ENCODE measurements at places on chromosomes 5 and 9.

GRCh38 chr9:7570107-7570720 is 229.4 kb downstream of the DMAC1 start:
- peak; percentile 78 for DNase-seq

GRCh38 chr5:54884195-54884536 is 101.2 kb downstream of the ESM1 start:
- no peak for DNase-seq

GRCh38 chr5:84578226-84578625 is 193.5 kb upstream of the EDIL3 start:
- no peak for DNase-seq

GRCh38 chr9:123368536-123369153 is 12.6 kb downstream of the CRB2 start:
- DNase-seq, result no peak

- no peak for DNase-seq
Observed at GRCh38 chr9:84141741-84142370, 161.3 kb downstream of the RMI1 start.

DNA sequence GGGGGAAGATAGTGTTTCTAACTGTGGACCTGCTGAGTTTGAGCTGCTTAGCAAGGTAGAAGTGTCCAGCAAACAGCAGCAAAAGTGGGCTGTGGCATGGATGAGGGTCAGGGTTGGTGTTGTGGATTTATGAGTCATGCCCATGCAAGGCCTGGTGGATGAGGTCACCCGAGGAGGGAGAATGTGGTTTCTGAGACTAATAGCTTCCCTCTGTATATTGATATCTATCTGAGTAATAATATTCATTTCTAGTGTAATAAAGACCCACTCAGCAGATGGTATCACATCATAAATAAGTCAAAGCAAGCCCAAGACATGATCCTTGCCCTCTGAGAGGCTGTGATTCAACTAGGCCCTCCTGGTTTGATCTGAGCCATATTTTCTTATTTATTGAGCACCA is 597.8 kb upstream of the CLINT1 start:
- no peak for DNase-seq

DNA sequence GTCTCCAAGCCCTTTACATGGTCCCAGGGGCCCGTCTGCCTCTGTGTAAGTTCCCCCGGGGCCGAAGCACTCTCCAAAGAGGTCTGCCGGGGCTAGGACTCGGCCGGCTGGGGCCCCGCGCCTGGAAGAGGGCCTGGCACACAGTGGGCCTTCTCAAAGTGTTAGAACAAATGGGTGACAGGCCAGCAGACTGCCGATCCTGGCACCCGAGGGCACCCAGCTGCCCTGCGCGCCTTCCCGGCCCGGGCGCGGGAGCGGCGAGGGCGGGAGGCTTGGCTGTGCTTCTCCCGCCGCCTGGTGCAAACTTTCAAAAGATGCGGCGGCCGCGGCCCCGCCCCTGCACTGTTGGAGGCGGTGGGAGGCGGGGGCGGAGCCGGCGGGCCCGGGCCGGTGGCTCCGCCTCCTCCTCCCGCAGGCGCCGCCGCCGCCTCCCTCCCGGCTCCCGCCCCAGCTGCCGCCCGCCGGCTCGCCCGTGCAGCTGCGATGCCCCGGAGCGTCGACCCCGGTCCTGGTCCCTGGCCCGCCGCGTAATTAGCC is at the start of gene NEURL1B:
TSS of gene NEURL1B (plus strand) at position 442 of the 537 bp plus-strand sequence. CDS start 144 bp downstream, outside the sequence.
- DNase-seq, result peak; percentile 12

DNA sequence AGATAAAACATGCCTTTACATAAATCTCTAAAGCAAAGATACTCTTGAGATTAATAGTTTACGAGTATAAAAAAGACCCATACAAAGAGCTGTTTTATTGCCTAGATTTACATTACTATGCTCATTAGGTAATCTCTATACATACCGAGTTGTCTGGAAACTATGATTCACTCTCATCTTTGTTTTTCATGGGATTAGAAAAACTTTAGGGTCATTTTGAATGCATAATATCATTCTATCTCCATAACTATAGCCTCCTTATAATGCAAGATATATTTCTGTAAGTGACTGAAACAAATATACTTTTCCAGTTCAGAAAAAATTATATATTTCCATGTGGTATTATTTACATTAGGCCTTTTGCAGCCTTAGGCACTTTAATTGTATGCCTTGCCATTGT is 1088.7 kb upstream of the ARRDC3 start:
- DNase-seq, result no peak

DNA sequence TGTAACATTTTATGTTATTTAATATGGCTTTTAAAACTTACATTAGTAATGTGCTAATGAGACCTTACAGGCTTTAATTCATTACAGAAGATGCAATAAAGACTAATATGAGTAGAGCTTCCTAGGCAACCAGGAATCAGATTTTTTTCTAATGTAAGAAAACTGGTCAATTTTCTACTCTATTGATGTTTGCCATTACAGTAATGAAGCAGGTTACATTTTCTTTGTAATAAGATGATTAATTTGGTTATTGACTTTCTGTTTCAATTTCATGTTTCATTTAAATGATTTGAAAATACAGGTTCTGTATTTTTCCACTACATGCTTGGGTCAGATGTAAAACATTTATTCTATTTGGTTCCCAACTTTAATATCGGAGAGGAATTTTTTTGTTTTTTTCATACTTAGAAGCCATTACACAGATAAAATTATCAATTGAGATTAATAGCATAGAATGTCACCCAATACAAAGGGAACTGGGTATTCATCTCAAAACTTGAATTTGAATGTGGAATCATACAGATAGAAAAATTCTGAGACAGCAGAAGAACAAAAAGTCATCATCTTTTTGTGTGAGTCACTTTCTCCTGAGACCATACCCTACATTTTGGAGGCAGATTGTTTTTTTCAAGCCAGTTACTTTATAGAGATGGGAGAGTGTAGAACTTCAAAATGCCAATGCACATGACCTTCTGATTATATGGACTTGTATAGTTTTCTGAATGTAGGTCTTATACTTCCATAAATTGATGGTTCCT is 133.6 kb upstream of the HMHB1 start:
- DNase-seq, result no peak

- no peak for DNase-seq
Observed at GRCh38 chr5:17050236-17050635, 114.1 kb upstream of the MYO10 start.

- no peak for DNase-seq
Observed at GRCh38 chr9:134959126-134959970, 41.6 kb upstream of the FCN1 start.

- no peak for DNase-seq
Observed at GRCh38 chr9:34383904-34384303, 7.2 kb upstream of the MYORG start.

GRCh38 chr9:122356627-122357026 is 14.2 kb upstream of the PTGS1 start:
- DNase-seq, result no peak

DNA sequence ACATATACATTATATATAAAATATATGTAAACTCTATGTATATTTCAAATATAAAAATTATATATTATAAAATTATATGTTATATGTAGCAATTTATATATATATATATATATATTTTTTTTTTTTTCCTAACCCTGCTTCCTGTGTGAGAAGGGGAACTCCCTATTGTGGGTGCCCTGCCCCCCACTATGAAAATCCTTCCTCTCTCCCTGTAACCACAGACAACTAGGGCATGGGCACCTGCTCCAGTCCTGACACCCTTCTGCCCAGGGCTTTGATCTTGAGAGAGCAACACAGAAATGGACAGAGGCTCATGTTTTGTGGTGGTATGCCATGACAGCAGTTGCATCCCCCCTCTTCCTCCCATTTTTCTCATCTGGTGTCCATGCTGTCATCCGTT is 148.7 kb upstream of the IL12B start:
- no peak for DNase-seq

DNA sequence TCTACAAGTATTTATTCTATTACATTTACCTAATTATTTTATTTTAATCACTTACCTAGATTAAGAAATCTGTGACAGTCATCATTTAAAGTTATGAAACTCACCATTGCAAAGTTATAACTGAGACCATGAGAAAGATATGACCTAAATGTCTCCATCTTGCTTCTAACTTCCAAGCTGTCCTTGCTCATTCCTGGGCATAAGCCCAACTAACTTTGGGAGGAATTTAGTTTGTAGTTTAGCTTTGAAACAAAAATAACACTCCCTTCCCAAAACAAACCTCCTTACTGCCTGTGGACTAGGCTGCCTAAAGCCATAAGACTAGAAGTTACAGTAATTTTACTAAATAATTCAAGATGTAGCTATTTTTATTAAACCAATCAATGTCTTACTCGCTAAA is 195.6 kb upstream of the RAI14 start:
- no peak for DNase-seq

DNA sequence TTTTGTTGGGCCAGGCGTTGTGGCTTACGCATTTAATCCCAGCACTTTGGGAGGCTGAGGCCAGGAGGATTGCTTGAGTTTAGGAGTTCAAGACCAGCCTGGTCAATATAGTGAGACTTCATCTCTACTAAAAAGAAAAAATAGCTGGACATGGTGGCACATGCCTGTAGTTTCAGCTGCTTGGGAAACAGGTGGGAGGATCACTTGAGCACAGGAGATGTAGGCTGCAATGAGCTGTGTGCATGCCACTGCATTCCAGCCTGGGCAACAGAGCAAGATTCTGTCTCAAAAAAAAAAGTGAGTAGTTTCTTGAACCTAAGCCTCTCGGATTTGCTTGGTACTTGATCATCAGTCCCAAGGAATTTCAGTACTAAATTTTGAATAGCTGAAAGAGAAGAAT is 26.9 kb downstream of the G3BP1 start:
- DNase-seq, result no peak

GRCh38 chr5:114957384-114957783 is 212.3 kb downstream of the TRIM36 start:
- DNase-seq, result no peak

- DNase-seq, result no peak
Observed at GRCh38 chr5:9834871-9835770, 205.0 kb upstream of the TAS2R1 start.

GRCh38 chr5:168177831-168178450 is 113.5 kb upstream of the WWC1 start:
- no peak for DNase-seq

GRCh38 chr9:80320480-80320879 is 748.7 kb downstream of the TLE4 start:
- no peak for DNase-seq

- DNase-seq, result no peak
Observed at GRCh38 chr5:161305601-161306000, 240.9 kb downstream of the GABRB2 start.

GRCh38 chr9:102514541-102514940 is 480.6 kb upstream of the CYLC2 start:
- DNase-seq, result no peak

- DNase-seq, result no peak
Observed at GRCh38 chr5:111401906-111402305, 110.4 kb downstream of the STARD4 start.

GRCh38 chr9:33164138-33164809 is 2.9 kb downstream of the B4GALT1 start:
- DNase-seq, result peak; percentile 54

DNA sequence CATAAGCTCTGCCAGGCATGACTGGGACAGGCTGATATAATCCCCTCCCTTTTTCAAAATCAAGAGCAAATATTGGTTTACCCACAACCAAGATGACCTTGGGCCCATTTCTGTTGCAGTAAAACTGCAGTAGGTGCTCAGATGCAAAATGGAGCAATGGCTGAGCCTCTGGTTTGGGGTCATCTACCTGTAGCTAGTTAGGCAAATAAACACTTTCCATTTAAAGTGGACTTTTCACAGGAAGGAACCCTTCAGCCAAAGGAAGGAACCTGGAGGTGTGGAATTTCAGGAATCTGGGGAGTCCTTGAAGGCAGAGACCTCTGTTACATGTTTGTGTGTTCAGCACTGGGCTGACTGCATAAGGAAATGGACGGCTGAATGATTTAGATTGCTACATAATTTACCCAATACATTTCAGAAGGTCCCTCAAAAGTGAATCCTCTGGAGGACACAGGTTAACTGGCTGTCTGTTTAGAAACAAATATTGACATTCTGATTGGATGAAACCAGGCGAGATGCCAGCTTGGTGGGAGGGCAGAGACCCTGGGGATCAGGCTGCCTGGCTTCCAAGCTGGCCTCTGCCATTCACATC is 170.1 kb upstream of the ZNF618 start:
- no peak for DNase-seq

GRCh38 chr9:97860451-97861147 is 7.6 kb downstream of the FOXE1 start:
- DNase-seq, result no peak

DNA sequence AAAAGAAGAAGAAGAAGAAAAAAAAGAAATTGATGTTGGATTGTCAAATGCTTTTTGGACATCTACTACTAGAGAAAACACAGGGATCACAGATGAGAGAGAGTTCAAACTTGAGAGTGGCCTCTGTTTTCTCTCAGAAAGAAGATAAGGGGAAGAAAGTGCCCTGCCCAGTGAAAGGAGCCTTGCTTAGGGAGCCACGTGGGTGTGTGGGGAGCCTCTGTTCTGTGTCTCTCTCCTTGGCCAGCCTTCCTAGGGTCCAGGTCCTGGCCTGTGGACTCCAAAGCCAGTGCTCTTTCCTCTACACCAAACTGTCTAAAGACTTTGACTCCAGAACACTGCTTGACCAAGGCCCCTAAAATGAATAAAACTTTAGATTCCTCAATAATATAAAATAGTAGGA is 22.0 kb upstream of the COL15A1 start:
- DNase-seq, result no peak

GRCh38 chr9:74007833-74008232 is 489.3 kb upstream of the RORB start:
- no peak for DNase-seq

GRCh38 chr9:114844766-114845165 is 38.9 kb upstream of the TNFSF15 start:
- DNase-seq, result no peak

GRCh38 chr5:59007460-59008063 is 424.7 kb downstream of the RAB3C start:
- DNase-seq, result peak; percentile 15

DNA sequence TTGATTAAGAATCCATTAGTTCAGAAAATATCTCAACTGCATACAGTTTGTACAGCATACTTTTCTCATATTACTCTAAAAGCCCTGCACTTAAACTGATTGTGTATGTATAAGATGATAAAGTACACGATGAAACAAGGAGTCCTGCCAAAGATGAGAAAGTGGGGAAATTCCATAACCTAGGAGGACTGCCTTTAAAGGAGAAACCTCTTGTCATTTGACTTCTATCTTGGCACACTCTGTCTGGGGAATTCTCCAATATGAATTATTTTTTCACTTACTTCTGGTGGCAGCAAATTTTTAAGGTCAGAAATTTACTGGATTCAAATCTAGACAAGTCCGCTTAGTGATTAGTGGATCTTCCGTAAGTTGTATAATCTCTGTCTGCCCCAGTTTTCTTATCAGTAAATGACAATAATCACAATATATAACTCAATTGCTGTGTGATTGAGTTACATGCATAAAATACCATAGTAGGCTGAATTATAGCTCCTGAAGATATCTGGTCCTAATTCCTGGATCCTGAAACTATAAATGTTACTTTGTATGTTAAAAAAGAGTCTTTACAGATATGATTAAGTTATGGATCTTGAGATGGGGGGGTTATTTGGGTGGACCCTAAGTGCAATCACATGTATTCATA is 17.0 kb upstream of the ISOC1 start:
- DNase-seq, result no peak

Measured in CD4-positive, alpha-beta T cell treated with Interleukin-15 for 4 hours (primary cell).